Temporal lobe (tissue), 4 donors: ENCODE measurements at places on chromosomes 5 and 9. TPM values are rescaled to one million over a fixed set of nuclear protein-coding genes. Genes with fewer than 3 reads are reported as not detected.

Gene NDUFA8
- total RNA-seq: 21.6 TPM

Gene PDE8B
- 8.9 TPM for total RNA-seq

Gene ACTBL2
- total RNA-seq: not detected

Gene PKD2L2
- under 0.01 TPM for total RNA-seq

Gene PCDHA1
- total RNA-seq: 6.6 TPM
